ENCODE measurements at places on chromosomes 16 and 17.

DNA sequence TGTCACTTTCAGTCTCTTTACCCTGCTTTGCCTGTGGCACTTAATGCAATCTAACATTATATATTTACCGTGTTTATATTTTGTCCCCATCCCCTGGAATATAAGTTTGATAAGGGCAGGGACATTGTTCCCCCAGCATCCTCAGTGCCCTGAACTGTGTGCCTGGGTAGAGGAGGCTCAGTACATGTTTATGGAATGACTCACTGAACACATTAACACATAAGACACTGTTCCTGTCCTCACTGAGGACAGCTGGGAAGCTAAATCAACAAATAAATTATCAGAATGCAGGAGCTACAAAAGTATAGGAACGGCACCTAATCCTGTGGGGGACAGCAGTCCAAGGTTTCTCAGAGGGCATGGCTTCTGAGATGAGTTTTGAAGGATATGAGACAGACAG, 27.8 kb downstream of the GRIN2A start:
- DNase-seq: no peak

- no peak for DNase-seq
Measured at GRCh38 chr17:48192321-48192731, 84.8 kb downstream of the SNX11 start.

- no peak for DNase-seq
Measured at GRCh38 chr16:70681382-70682238, 4.2 kb downstream of the MTSS2 start.

- DNase-seq: no peak
Measured at GRCh38 chr16:52756812-52757517, 210.0 kb upstream of the TOX3 start.

DNA sequence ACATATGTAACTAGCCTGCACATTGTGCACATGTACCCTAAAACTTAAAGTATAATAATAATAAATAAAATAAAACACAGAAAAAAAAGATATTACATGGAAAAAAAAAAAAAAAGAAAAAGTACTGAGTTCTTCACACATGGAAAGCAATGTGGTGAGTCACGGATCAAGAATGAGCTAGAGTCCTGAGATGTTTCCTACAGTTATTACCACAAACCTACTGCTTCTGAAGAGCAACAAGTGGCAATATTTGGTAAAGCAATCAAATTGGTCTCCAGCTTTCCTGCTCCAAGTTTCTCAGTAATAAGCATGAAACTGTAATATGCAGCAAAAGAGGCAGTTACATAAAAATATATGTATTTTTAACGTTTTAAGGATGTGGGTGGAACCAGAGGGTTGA, 223.3 kb upstream of the SALL1 start:
- DNase-seq: peak; percentile 87

GRCh38 chr17:35529866-35530265, 7.6 kb downstream of the SLFN12L start:
- no peak for DNase-seq

DNA sequence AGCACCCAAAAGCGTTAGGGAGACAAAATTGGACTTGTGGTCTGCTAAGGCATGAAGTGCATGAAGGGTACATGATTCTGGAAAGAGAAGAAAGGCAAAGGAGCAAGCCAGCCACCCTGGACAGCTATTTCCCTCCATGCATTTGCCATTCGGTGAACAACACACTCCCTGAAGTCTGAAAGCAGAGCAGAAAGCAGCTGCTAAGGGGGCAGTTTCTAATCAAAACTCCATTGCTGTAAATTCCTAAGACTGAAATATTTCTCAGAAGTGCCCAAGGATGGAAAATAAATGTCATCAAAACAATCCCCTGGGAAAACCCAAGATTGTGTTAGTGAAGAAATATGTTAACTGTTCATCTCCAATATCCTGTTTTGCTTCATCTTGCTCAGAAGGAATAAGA, 44.3 kb downstream of the PMP22 start:
- peak; percentile 37 for DNase-seq

DNA sequence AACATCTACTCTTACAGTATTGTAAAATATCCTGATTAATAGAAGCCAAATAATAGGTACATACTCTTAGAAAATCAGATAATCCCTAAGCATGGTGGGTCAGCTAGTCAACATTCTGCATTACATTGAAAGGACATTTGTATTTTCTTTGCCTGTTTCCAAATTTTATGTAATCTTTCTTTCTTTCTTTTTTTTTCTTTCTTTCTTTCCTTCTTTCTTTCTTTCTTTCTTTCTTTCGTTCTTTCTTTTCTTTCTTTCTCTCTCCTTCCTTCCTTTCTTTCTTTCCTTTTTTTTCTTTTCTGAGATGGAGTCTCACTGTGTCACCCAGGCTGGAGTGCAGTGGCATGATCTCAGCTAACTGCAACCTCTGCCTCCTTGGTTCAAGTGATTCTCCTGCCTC, 18.9 kb downstream of the ITGB3 start:
- no peak for DNase-seq

DNA sequence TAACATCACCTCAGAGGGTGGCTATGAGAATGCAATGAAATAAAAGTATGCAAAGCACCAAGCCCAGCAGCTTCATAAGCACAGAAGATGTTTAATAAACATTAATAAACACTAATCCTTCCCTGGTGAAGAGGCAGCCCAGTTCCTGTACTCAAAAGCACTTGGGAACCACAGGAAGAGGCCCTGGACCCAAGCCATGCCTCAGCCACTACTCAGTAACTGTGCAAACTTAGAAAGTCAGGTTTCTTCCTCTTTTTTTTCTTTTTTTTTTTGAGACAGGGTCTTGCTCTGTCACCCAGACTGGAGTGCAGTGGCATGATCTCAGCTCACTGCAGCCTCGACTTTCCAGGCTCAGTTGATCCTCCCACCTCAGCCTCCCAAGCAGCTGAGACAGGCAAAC, 5.3 kb downstream of the ARHGAP17 start:
- DNase-seq: no peak

- DNase-seq: no peak
Measured at GRCh38 chr17:77324227-77324626, 183.5 kb downstream of the SEC14L1 start.

GRCh38 chr16:11977376-11978041, 975 bp downstream of the SNX29 start:
- DNase-seq: peak; percentile 92

GRCh38 chr17:5618476-5618875, 34.2 kb upstream of the NLRP1 start:
- no peak for DNase-seq

- no peak for DNase-seq
Measured at GRCh38 chr17:73546114-73546513, 98.1 kb downstream of the SDK2 start.

- DNase-seq: no peak
Measured at GRCh38 chr17:68293490-68294195, 2.3 kb downstream of the ARSG start.

- DNase-seq: peak; percentile 31
Measured at GRCh38 chr16:80518436-80518835, 22.4 kb upstream of the DYNLRB2 start.

DNA sequence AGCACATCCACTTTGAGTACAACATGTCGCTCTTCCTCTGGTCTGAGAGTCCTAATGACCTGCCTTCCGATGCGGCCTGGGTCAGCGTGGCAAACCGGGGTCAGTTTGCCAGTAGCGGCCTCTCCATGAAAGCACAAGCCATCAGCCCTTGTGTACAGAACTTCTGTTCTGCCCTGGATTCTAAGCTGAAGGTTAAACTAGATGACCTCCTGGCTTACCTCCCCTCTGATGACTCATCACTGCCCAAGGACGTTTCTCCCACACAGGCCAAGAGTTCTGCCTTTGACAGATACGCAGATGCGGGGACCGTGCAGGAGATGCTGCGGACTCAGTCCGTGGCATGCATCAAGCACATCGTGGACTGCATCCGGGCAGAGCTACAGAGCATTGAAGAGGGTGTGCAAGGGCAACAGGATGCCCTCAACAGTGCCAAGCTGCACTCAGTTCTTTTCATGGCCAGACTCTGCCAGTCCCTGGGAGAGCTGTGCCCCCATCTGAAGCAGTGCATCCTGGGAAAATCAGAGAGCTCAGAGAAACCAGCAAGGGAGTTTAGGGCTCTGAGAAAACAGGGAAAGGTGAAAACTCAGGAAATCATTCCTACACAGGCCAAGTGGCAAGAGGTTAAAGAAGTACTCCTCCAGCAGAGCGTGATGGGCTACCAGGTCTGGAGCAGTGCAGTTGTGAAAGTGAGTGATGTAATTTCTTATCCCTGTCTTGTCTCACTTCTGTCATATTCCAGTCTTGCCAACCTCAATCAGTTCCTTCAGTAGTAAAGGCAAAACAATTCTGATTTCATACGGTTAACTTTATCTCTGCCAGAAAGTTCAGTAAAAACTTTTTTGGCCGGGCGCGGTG, 8.6 kb downstream of the COG1 start:
- peak; percentile 49 for DNase-seq

- peak; percentile 63 for DNase-seq
Measured at GRCh38 chr16:68190736-68191510, 45.0 kb downstream of the ESRP2 start.

DNA sequence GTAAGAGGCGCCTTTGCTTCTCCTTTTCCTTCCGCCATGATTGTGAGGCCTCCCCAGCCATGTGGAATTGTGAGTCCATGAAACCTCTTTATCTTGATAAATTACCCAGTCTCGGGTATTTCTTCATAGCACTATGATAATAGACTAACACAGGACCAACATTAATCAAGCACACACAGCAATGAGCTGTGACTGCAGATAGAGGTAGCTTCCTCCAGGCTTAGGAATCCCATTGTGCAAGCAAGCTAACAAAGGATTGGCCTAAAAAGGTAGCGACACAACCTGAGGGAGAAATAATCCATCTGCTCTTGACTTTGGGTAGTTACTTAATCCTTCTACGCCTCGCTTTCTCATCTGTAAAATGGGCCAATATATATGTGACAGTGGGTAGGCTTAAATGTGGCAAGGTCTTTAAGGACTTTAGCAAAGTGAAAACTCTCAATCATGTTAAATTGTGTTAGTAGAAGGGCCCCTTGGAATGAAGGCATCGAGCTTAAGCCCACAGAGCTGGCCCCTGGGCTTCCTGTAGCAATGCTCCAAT, 393.6 kb downstream of the SOX9 start:
- no peak for DNase-seq
